ENCODE measurements at places on chromosomes 4 and X.

DNA sequence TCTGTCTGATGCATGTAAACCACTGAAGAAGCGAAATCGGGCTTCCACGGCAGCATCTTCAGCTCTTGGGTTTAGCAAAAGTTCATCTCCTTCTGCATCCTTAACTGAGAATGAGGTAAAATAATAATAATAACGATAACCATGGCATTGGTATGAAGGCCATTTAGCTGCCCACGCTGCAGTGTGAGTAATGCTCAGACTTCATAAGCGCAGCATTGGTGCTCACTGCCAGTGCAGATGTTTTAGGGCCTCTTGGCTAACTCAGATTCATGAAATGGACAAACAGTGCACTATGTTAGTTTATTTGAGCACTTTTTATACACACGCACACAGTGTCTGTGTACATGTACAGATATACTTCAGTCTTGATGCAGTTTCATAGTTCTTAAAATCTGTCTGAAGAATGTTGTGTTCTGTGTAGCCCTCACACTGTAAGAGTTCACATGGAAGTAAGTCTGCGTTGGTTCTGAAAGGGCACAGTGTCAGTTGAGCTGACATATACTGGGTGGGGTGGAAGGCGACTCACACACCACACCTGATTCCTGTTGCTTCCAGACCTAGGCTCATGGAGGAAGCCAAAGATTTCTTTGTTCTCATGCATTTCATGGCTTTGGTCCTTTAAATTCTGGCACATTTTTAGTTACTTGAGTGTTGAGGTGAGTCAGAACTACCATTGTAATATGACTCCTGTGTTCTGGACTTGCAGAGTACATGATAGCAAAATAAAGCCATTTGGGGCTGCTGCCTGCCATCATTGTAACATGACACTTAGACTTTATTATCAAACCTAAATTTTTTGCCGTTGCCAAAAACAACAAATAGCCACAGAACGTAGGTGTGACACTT lies 68.7 kb downstream of the NSD2 start:
- H3K4me3 ChIP-seq: no peak overlapping the region
- no peaks in the 10 kb centered on the region for H3K27me3 ChIP-seq
- no peaks in the 10 kb centered on the region for H3K36me3 ChIP-seq
- no peak overlapping the region for H3K27ac ChIP-seq
- DNase-seq: no peak

DNA sequence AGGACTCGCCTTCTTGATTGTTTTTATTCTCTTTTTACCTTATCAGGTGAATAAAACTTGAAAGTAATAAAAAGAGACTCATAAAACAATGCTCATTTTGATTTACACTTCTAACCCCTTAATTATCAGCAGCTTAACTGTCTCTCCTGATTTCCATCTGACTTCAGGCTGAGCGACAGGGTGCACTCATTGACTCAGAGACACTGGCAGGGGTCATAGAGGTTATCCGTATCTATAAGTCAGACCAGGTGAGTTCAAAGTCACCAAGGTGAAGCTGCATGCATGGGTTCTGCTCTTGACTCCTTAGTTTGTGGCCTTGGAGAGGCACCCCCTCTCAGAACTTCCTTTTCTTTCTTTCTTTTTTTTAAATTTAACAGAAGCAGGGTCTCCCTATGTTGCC lies 116.4 kb upstream of the SLC34A2 start:
- DNase-seq: no peak
- H3K36me3 ChIP-seq: no peaks in the 10 kb centered on the region
- H3K4me3 ChIP-seq: no peak overlapping the region
- no peak overlapping the region for H3K27ac ChIP-seq
- no peaks in the 10 kb centered on the region for H3K4me1 ChIP-seq
- H3K27me3 ChIP-seq: no peaks in the 10 kb centered on the region

GRCh38 chr4:67576538-67576937 lies 18.0 kb downstream of the STAP1 start:
- no peaks in the 10 kb centered on the region for H3K27me3 ChIP-seq
- H3K27ac ChIP-seq: no peak overlapping the region
- H3K4me3 ChIP-seq: no peak overlapping the region
- H3K36me3 ChIP-seq: no peaks in the 10 kb centered on the region

DNA sequence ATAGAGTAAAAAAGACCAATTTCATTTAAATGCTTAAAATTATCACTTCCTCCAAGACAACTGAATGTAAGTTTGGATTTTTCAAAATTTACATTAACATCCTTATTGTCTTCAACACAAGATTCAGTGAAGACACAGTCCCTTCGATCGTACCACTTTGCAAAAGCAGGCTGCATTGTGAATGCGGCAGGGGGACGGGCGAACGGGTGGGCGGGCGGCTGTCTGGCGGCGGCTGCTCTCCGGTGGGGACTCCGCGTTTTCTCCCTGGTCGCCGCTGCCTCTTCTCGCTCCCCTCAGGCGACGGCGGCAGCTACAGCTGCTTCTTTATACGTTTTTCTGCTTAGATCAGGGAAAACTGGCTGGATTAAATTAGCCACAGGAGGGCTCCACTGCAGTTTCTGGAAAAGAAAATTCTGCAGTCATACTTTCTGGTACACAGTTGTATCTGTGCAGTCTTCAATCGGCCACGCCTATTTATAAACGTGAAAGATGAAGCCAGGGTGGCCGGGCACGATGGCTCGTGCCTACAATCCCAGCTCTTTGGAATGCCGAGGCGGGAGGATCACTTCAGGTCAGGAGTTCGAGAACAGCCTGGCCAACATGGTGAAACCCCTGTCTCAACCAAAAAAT lies 33.9 kb upstream of the HPF1 start:
- DNase-seq: peak; percentile 26
- no peaks in the 10 kb centered on the region for H3K27me3 ChIP-seq
- H3K27ac ChIP-seq: no peak overlapping the region
- H3K36me3 ChIP-seq: no peaks in the 10 kb centered on the region
- H3K4me3 ChIP-seq: peak overlapping the region; percentile 10
- peaks cover 2% of the 10 kb centered on the region for H3K4me1 ChIP-seq

DNA sequence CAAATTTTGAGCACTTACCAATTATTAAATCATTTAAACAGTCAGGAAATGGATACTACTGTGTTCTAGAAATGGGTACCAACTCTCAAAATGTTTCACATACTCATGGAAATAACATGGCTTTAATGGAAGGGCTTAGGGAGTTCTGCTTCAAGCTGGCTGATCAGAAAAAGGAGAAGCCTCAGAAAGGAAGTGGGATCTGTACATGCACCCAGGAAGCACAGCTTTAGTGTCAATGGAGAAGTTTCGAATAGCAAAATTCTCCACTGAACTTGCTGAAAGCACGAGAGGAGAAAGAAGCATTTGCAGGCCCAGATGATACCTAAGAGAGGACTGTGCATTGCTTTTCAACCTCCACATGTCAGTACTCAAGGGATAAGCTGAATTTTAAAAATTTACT lies 11.1 kb upstream of the HS3ST1 start:
- DNase-seq: no peak
- H3K4me1 ChIP-seq: no peaks in the 10 kb centered on the region
- H3K4me3 ChIP-seq: no peak overlapping the region
- no peaks in the 10 kb centered on the region for H3K36me3 ChIP-seq

GRCh38 chr4:153890761-153891160 lies 101.9 kb upstream of the SFRP2 start:
- no peaks in the 10 kb centered on the region for H3K36me3 ChIP-seq
- H3K27me3 ChIP-seq: no peaks in the 10 kb centered on the region
- no peak overlapping the region for H3K27ac ChIP-seq
- no peaks in the 10 kb centered on the region for H3K4me1 ChIP-seq
- no peak overlapping the region for H3K4me3 ChIP-seq

- H3K36me3 ChIP-seq: no peaks in the 10 kb centered on the region
- DNase-seq: no peak
- H3K27me3 ChIP-seq: no peaks in the 10 kb centered on the region
- peaks cover 11% of the 10 kb centered on the region for H3K4me1 ChIP-seq
- H3K27ac ChIP-seq: no peak overlapping the region
Observed at GRCh38 chr4:1299301-1299860, 9.7 kb downstream of the MAEA start.

DNA sequence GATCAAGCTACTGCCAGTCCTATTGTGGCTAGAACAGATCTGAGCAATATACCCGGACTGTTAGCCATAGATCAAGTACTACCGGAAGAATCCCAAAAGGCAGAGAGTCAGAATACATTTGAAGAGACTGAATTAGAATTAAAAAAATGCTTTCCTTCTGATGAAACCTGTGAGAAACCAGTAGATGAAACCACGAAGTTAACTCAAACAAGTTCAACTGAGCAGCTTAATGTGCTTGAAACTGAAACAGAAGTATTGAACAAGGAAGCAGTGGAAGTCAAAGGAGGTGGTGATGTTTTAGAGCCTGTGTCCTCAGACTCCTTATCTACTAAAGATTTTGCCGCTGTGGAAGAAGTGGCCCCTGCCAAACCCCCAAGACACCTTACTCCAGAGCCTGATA lies 46.8 kb downstream of the WDR44 start:
- H3K36me3 ChIP-seq: no peaks in the 10 kb centered on the region
- no peak overlapping the region for H3K4me3 ChIP-seq
- H3K27ac ChIP-seq: no peak overlapping the region
- DNase-seq: no peak
- H3K4me1 ChIP-seq: no peaks in the 10 kb centered on the region

DNA sequence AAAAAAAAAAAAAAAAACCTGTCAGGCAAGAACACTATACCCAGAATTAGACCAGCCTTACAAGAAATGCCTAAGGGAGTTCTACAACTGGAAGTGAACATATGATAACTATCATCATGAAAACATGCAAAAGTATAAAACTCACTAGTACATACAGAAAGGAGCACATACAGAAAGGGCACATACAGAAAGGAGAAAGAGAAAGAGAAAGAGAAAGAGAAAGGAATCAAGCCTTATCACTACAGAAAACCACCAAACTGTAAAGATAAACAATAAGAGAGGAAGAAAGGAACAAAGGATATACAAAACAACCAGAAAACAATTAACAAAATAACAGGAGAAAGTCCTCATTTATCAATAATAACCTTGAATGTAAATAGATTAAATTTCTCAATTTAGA lies 50.4 kb downstream of the PHKA1 start:
- H3K4me1 ChIP-seq: no peaks in the 10 kb centered on the region
- H3K4me3 ChIP-seq: no peak overlapping the region
- H3K27ac ChIP-seq: no peak overlapping the region
- no peaks in the 10 kb centered on the region for H3K27me3 ChIP-seq
- no peaks in the 10 kb centered on the region for H3K36me3 ChIP-seq

DNA sequence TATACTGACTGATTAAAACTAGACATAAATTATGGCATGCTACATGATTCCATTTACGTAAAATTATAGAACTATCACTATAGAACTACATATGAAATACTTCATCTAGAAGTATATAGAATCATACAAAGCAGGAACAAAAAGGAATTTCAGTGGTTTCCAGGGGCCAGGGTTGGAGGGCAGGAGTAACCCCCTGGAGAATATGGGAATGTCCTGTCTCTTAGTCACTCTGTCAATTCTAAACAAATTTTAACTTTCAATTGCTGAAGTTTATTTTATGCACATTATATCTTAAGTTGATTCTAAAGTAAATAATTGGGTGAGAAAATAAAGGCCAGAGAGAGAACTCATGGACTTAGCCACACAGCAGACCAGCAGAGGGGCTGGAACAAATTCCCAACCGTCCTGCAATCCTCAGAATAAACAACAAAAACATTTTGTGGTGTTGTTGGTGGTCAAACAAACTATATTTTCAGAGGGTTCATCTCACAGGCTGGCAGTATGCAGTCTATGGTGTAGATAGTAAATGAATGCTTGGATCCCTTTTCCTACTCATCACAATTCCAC lies 476.9 kb upstream of the SLIT2 start:
- H3K4me3 ChIP-seq: no peak overlapping the region
- H3K4me1 ChIP-seq: no peaks in the 10 kb centered on the region
- no peak for DNase-seq
- no peak overlapping the region for H3K27ac ChIP-seq

DNA sequence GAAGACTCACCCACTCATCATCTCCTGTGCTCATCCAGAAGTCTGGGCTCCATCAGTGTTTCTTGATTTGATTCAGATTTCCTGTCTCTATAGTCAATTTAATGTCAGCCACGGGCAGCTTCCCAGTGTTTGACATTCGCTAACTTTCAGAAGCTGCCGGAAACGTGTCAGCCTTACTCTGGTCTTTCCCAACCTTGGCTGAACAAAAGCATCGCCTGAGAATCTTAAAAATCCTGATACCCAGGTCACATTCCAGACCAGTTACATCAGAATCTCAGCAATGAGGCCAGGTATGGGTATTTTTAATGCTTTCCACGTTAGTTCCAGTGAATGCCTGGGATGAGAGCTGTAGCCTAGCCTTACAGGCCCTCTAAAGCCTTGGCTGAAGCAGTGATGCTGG lies 233.8 kb downstream of the FRMPD4 start:
- DNase-seq: no peak
- no peaks in the 10 kb centered on the region for H3K36me3 ChIP-seq
- no peaks in the 10 kb centered on the region for H3K4me1 ChIP-seq
- H3K4me3 ChIP-seq: no peak overlapping the region
- no peak overlapping the region for H3K27ac ChIP-seq
- no peaks in the 10 kb centered on the region for H3K27me3 ChIP-seq

DNA sequence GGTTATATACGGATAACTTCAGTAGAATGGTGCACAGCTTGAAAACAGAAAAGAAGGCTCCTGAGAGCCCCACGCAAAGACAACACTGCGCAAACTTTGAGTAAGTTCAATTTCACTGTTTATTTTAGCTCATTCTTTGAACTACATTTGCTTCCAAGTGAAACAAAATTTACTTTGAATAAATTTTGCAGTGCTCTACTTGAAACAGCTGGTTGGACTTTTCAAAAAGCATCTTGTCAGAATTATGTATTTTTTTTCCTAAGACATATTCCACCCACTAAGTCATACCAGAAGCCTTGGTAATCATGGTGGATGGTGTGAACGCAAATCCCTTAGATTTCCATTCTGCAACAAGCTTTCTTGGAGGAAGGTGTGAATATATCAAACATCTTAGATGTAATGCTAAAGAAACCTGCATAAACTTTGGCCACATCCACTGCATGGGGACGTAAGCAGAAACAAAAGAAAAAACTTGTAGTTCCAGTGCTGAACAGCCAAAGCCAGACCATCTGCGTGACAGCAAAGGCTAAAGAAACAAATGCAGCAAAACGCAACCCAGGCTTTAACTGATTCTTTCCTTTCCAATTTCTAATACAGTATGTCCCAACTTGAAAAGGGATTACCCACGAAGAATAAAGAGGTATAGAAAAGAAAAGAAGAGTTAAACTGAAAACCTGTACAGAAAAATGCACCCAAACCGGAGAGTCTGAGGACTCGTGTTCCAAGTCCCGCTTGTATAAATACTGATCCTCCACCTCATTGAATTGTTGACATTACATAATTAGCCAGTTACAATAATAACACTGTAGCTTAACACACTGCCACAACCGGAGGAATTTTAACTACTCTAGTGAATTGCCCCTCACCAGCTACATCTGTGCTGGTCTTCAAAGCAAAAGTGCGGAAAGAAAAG lies 90.9 kb downstream of the SH3RF1 start:
- H3K27me3 ChIP-seq: no peaks in the 10 kb centered on the region
- H3K36me3 ChIP-seq: no peaks in the 10 kb centered on the region
- H3K4me3 ChIP-seq: no peak overlapping the region
